Activated T-cell treated with anti-CD3 and anti-CD28 coated beads, Interleukin-2, amount 50 U/mL, for 24 hours (primary cell): ENCODE measurements at places on chromosomes 6 and 20.

DNA sequence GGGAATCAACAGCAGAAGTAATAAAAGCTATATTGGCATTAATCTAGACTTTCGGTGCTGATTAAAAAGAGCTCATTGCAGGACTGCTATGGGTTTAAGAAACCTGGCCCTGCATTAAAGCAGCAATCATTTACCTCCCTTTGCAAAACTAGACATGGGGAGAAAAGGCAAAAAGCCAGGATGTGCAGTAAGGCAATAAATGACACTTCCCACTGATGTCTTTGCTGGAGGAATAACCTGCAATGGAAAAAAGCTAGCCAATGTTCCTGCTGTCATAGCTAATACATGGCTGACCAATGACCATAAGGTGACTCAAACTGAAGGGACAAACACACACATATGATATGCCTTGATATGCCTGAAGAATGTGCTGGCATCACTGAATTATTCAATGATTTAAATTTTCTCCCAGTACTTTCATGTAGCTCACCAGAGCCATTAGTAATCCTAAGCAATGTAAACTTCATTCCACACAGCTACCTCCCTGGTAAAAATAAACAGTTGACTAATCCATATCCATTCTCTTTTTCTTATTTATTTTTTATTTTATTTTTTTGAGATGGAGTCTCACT, 8.7 kb downstream of the DNAAF9 start:
- no peak for DNase-seq

GRCh38 chr6:4270776-4271175, 135.4 kb upstream of the ECI2 start:
- no peak for DNase-seq

- DNase-seq = no peak
Observed at GRCh38 chr20:2468581-2469407, 1.8 kb downstream of the SNRPB start.

GRCh38 chr20:48702455-48702913, 125.3 kb downstream of the PREX1 start:
- no peak for DNase-seq

GRCh38 chr6:139344186-139344963, 30.1 kb downstream of the CITED2 start:
- no peak for DNase-seq

GRCh38 chr6:111727802-111728201, 122.1 kb upstream of the TRAF3IP2 start:
- no peak for DNase-seq

DNA sequence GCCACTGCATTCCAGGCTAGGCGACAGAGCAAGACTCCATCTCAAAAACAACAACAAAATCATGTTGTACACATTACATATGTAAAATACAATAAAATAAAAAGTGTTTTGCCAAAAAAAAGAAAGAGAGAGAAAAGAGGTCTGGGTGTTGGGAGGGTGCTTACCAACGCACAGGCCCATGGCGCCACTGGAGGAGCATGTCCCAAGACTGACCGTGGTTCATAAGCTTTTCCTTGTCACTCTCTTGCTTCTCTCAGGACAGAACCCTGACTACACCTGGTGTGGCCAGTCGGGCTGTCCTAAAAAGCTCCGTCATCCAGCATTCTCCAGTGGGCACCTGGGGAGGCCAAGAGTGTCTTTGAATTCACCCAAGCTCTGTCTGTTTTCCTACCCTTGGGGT, 48.0 kb upstream of the CNKSR3 start:
- DNase-seq = no peak
